ENCODE measurements at places on chromosomes 1 and 21.

GRCh38 chr21:40372506-40372905 lies 474.5 kb downstream of the DSCAM start:
- peaks cover 8% of the 10 kb centered on the region for H3K27me3 ChIP-seq
- no peak overlapping the region for H3K4me3 ChIP-seq
- H3K27ac ChIP-seq, result no peak overlapping the region
- no peaks in the 10 kb centered on the region for H3K4me1 ChIP-seq

GRCh38 chr1:34165422-34165921 lies 442 bp upstream of the CSMD2 start:
- no peak overlapping the region for H3K27ac ChIP-seq
- H3K27me3 ChIP-seq, result peaks cover 61% of the 10 kb centered on the region
- peaks cover 9% of the 10 kb centered on the region for H3K4me1 ChIP-seq

- no peaks in the 10 kb centered on the region for H3K27me3 ChIP-seq
- no peak overlapping the region for H3K27ac ChIP-seq
- no peaks in the 10 kb centered on the region for H3K4me1 ChIP-seq
- H3K4me3 ChIP-seq, result no peak overlapping the region
- peaks cover 2% of the 10 kb centered on the region for H3K36me3 ChIP-seq
These were observed 148.1 kb downstream of the FGGY start for GRCh38 chr1:59445040-59445439.

DNA sequence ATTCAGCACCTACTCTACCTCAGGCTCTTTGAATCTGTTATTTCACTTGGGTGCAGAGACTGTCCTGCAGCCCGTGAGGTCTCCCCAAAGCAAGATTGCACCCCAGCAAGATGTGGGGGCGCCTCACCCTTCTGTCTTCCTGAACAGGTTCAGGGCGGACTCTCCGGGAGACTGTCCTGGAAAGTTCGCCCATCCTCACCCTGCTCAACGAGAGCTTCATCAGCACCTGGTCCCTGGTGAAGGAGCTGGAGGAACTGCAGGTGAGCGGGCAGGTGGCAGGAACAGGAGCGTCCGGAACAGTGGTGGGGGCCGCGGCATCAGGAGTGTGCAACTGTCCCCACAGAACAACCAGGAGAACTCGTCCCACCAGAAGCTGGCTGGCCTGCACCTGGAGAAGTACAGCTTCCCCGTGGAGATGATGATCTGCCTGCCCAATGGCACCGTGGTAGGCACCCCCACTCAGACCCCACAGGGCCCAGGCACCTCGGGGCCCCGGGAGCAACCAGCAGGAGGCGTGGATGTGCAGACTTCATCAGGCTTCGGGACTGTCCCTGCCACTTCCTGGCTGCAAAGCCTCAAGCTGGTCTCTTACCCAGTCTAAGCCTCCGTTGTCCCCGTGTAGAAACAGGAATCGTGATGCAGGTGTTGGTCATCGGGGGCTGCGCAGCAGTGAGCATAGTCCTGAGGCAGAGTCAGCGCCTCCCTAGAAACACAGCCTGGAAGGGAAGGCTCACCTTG lies 5.9 kb upstream of the MTFR1L start:
- no peak overlapping the region for H3K27ac ChIP-seq
- H3K27me3 ChIP-seq, result no peaks in the 10 kb centered on the region
- H3K4me1 ChIP-seq, result peaks cover 8% of the 10 kb centered on the region
- no peak for DNase-seq

DNA sequence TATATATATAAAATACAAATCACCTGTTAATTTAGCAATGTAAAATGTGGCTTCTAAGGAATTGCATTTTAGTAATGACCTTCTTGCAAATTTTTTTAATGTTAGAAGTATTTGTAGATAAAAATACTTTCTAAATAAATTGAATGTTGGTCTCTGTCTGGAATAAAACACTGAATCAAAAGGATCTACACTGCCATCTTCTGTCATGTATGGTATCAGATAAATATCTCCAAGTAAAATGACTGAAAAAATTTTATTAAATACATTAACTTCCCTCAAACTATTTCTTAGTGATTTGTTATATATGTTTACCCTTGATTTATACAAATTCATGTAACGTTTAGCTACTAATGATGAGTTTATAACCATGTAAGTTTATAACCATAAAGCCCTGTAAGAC lies 2029.3 kb downstream of the MRPL39 start:
- H3K36me3 ChIP-seq, result no peaks in the 10 kb centered on the region
- no peaks in the 10 kb centered on the region for H3K4me1 ChIP-seq
- H3K27me3 ChIP-seq, result peaks cover 4% of the 10 kb centered on the region
- no peak overlapping the region for H3K27ac ChIP-seq
- H3K4me3 ChIP-seq, result no peak overlapping the region
- DNase-seq, result no peak

DNA sequence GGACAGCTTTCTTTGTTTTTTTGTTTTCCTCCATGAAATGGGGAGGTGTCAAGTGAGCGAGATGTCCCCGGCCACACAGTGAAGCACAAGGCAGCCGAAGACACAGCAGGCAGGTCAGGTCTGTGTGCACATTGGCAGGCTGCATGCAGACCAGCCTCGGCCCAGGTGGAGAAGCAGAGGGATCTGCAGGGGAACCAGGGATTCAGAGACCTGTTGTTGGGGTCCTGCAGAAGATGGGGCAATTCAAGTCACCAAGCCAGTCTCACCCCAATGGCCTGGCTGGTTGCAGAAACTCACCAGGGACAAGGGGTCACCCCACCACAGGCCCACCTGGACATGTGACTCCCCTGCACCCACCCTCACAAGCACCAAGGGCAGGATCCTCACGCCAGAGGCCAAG lies 4.0 kb upstream of the ABCG1 start:
- no peak for DNase-seq
- no peak overlapping the region for H3K27ac ChIP-seq
- no peak overlapping the region for H3K4me3 ChIP-seq
- no peaks in the 10 kb centered on the region for H3K36me3 ChIP-seq
